Neural progenitor cell (in vitro differentiated cells): ENCODE measurements at places on chromosomes 5 and 9. TPM values are rescaled to one million over a fixed set of nuclear protein-coding genes. Genes with fewer than 3 reads are reported as not detected.

DNA sequence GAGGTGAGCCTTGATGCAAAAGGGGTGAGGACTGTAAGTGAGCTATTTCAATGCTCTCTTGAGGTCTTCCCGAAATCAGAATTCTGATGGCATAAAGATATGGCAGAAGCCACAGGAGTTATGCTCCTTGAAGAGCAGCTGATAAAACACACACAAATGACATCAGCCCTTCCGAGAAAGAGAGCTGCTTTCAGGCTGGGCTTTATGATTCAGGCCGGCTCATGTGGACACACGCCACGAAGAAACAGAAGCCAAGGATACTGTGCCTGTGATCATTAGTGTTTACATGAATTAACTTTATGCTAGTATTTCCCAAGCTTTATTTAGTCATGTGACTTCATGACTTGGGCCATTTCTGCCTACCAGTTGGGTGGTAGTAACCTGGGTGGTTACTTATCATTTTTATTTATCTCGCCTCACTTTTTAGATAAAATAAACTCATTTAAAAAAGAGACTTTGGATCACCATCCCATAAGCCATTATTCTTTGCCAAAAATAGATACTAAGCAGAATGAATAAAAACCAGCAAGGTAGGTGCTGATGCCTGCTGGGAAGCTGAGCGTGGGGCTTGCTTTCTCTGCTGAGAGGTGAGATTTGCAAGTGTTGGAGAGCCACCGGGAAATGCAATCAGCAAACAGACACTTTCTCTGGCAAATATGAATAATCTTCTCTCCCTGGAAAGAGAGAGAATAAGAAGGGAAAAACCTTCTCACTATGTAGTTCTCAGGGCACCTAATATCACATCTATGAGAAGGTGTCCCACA lies 73.0 kb upstream of the SLC25A51 start:
- DNase-seq, result no peak

- peak; percentile 73 for DNase-seq
Measured at GRCh38 chr5:107805166-107805565, 134.4 kb upstream of the EFNA5 start.

GRCh38 chr9:24793787-24794186 lies 248.1 kb upstream of the IZUMO3 start:
- no peak for DNase-seq

- DNase-seq, result no peak
Measured at GRCh38 chr5:137141779-137142178, 357.3 kb downstream of the SPOCK1 start.

DNA sequence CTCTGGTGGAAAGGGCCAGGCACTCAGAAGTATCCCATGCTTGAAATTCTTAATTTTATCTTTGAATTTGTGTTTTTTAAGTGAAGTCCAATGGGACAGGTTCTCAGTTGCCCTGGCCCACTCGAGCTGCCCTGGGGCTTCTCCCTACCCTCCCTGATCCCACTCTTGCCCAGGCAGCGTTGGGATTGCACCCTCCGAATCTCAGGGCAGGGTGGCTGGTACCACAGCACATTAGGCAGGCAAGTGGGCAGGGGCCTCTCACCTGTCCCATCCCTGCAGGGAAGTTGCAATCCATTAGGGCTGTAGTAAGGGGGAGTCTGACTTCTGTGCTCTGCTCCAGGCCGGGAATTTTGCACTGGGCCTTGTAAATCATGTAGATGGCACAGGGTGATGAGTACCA lies 2.7 kb downstream of the RUFY1 start:
- no peak for DNase-seq

Gene LECT2
- total RNA-seq, result not detected in 2 replicates
